ENCODE measurements at places on chromosomes 7 and 10.
A peak's percentile ranks its signal among the peaks of the same experiment; 100 is the strongest.

DNA sequence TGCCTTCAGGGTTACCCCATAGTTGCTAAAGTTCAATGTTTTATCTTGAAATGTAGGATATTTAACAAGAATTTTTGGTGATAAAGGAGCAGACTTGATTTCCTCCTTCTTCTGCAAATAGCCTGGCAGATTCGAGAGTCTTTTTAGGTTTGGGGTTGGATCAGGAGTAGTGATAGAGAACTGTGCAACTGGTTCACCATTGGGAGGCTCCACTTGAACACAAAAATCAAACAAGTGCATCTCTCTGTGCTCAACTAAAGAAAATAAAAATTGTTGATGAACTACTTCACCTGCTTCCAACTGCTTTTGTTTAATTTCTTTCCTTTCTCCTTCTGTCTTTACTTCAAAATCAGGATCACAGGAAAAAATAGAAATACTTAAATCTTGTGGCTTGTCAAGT is 58.5 kb downstream of the MACC1 start:
- no peak for DNase-seq

GRCh38 chr10:68553138-68553537 is 7.0 kb upstream of the TET1 start:
- DNase-seq: no peak

- no peak for DNase-seq
Observed at GRCh38 chr10:101969412-101969922, 86.5 kb downstream of the ARMH3 start.

DNA sequence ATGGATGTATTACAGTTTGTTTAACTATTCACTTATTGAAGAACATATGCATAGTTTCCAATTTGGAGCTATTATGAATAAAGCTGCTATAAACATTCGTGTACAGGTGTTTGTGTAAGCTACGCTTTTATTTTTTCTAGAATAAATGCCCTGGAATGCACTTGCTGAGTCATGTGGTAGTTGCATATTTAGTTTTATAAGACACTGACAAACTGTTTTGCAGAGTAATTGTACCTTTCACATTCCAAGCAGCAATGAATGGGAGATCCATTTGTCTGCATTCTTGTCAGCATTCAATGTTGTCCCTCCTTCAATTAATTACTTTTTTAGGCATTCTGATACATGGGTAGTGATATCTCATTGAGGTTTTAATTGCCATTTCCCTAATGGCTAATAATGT is 373.6 kb upstream of the GHITM start:
- DNase-seq: no peak

DNA sequence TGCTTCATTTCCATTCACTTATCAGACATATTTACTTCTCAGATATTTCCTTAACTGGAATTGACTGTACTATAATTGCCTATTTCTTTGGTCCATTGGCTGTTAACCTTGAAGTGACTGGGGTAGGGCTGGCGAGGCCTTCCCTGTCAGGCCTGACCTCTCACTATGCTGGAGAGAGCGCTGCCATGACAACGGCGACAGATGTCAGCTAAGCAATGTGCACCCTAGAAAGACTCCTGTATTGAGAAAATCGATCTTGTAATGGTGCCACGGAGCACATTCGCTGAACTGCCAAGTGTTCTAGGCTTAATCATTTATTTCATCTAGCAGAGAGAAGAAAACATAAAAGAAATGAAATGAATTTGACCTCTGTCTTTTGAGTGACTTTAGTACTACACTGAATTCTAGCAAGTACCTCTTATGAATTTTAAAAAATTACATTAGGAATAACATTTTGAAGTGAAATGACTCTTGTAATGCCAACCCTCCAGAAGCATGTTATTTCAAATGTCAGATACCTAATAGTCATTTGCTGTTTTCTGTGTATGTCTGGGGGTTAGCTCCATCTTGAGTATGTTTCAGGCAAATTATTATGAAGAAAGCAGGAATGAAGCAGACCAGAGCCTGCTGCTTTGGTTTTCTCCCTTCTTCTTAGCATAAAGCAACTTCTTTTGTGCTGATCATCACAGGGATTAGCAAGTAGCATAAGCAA is 148.0 kb downstream of the SNX10 start:
- peak; percentile 70 for DNase-seq

DNA sequence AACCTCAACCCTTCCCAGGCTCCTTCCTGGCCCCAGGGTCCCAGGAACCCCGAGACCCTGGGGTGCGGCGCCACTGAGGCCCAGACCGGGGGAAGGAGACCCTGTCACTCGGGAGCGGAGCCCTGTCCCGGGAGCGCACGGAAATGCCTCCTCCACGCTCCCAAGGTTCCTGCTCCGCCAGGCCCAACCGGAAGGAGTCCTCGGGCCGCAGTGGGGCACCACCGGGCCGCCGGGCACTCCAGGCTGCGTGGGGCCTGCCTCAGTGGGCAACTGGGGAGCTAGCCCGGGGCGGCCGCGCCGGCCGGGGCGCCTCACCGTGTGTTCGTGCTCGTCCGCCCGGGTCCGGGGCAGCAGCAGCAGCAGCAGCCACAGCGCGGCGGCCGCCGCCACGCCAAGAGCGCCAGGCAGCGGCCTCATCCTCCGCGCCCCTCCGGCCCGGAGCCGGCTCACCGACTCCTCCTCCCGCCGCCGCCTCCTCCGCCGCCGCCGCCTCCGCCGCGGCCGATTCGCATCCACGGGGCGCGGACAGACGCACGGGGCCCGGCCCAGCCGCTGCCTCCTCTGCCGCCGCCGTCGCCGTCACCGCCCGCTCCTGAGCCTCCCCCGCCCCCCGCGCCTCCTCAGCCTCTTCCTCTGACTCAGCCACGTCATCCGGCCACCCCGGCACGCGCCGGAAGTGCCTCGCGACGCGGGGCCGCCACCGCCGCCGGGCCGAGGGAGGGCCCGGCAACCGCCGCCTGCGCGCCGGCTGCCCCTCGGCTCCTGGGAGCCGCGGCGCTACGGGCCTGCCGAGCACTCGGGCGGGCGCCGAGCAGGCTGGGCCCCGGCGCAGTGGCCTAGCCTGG is at the start of gene TM9SF3:
TSS of gene TM9SF3 (minus strand) at position 594 of the 845 bp plus-strand sequence. CDS start at position 417, 177 bp downstream.
- peak; percentile 49 for DNase-seq

DNA sequence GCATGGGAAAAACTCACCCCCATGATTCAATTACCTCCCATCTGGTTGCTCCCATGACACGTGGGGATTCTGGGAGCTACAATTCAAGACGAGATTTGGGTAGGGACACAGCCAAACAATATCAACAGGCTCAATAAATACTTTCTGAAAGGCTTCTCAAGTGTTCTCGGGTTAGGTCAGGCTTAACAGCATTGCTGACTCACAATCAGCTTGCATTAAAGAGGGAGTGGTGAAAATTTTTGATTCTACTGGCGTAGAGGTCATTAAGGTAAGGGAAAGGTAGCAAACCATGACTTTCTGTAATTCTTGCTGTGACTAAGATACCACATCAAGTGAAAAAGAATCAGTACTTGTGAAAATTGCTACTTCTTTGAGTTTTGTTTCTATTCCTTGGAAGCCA is 126.4 kb downstream of the JCAD start:
- DNase-seq: no peak

GRCh38 chr10:3709456-3710060 is 75.5 kb downstream of the KLF6 start:
- no peak for DNase-seq

- DNase-seq: no peak
Observed at GRCh38 chr10:6929148-6929830, 349.2 kb upstream of the PRKCQ start.

DNA sequence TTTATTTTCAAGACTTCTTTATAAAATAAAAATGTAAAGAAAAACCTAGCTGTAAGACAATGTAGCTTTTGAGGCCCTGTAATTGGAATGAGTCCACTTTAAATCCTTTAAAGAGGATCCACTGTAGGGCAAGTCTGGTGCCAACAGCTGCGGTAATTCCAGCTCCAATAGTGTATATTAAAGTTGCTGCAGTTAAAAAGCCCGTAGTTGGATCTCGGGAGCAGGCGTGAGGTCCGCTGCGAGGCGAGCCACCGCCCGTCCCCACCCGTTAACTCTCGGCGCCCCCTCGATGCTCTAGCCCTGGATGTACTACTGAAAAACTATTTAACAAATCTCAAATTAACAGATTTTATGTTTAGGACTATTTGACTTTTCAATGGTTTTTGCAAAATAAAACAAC is 414.7 kb upstream of the SEMA3C start:
- no peak for DNase-seq

GRCh38 chr7:99622596-99622995 is 5.8 kb downstream of the ZSCAN25 start:
- DNase-seq: no peak

GRCh38 chr10:128178302-128178958 is 52.2 kb upstream of the MKI67 start:
- DNase-seq: no peak

DNA sequence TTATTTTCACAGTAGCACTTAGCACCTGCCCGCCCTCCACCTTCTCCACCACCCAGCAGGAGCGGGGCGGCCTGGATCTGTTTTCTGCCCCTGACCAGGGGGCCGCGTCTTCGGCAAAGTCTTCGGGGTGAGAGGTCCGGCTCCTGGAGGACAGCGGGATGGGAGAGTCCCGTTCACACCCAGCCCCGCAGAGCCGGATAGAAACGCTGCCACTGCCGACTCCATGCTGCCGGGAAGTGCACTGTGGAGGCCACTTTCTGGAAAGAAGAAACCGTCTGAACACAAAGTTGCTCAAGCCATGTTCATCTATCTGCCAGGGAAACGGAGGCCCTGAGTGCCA is 14.5 kb upstream of the ZNF273 start:
- DNase-seq: no peak

GRCh38 chr7:30815951-30816644 is 44.9 kb downstream of the MINDY4 start:
- DNase-seq: no peak

DNA sequence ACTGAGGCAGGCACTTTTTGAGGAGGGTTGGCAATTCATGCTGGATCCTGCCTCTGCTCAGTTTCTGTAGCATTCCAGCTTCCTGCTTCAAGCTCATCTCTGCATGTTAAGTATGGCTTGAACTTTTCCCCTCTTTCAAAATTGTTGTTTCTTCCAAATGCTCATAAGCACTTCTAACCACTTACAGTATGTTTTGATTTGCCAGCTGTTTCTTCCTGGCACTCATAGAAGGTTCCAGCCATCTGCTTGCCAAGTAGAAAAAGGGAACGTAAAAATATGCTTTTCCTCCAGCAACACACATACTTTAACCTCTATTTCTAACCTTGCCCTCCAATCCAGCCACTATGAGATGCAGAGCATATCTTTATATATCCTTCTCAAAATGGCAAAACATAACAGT is 692.6 kb upstream of the COBL start:
- DNase-seq: no peak

- DNase-seq: no peak
Observed at GRCh38 chr10:28551086-28551485, 18.2 kb downstream of the WAC start.

- DNase-seq: no peak
Observed at GRCh38 chr10:117444497-117445040, 69.3 kb upstream of the PDZD8 start.

- no peak for DNase-seq
Observed at GRCh38 chr7:44158873-44159631, 17.9 kb upstream of the MYL7 start.

DNA sequence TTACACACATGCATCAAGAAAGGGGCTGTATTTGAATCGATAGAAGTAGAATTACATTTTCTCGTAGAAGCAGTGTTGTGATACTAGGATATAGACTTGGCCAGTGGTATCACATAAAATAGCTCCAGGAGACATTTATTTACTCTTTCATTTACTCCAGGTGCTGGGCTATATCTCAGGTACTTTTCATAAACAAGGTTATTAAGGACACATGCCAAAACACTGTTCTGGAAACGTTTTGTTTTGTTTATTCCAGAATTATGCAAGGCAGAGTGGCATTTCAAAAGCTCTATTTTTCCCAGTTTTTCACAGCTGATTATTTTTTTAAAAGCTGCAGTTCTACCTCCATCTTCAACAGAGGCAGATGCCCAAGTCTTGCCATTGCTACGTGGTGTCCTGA is 37.8 kb upstream of the SEC61G start:
- no peak for DNase-seq

DNA sequence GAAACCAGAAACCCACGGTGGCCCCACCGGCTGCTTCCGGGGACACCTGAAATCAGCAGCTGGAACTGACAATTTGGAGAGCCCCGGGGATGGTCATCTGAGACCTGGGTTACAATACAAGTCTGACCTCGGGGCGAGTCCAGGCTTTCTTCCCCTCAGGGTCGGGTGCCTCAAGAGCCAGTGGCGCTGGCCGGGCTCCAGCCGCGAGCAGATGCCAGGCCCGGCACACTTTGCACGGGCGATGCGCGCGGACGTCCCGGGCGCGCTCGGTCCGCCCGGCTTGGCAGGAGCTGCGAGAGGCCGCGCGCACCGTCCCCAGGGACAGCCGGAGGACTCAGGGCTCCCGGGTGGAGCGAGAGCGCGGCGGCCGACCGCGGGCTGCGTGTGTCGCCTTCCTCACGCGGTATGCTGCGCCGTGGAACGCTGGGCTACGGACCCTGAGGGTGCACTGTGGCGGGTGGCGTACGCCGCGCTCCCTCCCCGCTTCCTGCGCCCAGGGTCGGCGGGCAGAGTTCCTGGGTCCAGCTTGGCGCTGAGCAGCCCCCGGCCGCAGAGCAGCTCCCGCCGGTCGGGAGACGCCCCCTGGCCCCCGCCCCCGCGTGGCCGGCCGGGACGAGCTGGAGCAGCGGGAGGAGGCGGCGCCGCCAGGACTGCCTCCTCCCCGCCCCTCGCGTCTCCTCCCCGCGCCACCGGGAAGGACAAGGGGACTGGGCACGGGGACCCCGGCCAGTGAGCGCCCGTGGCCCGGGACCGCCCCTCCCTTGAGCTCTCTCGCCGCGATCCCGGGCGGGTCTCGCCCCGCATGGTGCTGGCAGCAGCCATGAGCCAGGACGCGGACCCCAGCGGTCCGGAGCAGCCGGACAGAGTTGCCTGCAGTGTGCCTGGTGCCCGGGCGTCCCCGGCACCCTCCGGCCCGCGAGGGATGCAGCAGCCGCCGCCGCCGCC is at the start of gene RBM20:
TSS of gene RBM20 (plus strand) at position 684 of the 945 bp plus-strand sequence. CDS start at position 803, 119 bp downstream.
- no peak for DNase-seq

DNA sequence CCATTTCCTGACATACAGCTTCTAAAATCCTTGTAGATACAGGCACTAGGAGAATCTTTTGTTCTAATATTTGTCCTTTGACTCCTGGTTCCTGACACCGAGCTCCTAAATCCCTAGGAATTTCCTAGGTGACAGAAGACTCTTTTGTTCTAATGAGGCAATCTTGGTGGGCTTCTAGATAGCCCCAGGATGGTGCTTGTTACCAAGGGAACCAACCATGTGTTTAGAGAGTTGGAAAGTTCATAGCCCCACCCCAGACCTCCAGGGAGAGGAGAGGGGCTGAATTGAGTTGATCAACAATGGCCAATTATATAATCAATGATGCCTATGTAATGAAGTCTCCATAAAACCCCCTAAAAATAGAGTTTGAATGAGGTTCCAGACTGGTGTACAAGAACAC is 145.1 kb downstream of the JMJD1C start:
- DNase-seq: no peak

DNA sequence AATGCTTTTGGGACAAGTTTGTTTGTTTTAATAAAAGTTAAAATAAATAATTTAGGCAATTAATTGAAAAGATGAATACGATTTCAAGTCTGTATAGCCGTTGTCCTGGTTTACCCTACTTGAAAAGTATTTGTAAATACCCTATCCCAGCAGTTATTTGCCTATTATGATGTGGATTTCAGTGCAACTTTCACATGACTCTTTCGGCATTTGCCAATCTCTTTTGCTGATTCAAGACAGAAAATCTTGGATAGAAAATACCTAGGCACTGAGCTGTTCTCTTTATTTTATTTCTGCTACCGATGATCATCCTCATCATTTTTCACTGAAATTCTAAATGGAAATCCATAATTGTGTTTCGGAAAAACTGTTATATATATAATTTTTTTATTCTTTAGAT is 125.9 kb upstream of the FZD8 start:
- DNase-seq: no peak
